H9 (cell line): ENCODE measurements at places on chromosomes 4 and X.

DNA sequence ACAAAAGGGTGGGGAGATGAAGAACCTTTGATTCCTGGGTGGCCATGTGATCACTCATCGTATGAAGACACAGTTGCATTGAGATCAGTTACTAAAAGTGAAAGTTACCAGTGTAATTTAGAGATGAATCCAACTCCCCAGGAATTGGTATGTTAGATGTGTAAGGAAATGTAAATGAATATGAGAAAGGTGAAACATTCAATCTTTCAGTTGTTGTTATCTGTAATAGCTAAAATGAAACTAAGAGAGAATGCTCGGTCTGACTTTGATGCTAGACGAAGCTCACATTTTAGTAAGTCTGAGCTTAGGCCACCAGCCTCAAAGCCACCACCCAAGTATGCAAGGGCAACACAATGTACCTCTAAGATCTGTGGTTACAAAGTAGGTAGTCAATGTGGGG lies 194.3 kb upstream of the POF1B start:
- DNase-seq: no peak

DNA sequence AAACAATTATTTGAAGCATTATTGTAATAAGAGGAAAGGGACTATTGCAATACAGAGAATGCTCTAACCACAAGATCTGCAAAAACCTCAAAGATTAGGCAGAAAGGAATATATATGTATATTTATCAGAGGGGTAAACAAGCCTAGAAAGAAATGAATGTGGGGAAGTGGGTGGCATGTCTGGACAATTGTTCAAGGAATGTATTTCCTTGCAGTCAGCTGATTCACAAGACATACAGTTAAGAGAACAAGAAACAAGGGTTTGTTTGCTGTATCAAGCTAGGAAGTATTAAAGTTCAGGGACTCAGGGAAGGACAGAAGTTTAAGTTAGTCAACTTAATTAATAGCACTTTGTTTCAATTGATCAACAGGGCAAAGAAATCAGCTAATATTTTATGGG lies 514.7 kb downstream of the CENPC start:
- DNase-seq: no peak

- no peak for DNase-seq
These were observed 224.2 kb downstream of the PTTG2 start for GRCh38 chr4:38184404-38184803.

DNA sequence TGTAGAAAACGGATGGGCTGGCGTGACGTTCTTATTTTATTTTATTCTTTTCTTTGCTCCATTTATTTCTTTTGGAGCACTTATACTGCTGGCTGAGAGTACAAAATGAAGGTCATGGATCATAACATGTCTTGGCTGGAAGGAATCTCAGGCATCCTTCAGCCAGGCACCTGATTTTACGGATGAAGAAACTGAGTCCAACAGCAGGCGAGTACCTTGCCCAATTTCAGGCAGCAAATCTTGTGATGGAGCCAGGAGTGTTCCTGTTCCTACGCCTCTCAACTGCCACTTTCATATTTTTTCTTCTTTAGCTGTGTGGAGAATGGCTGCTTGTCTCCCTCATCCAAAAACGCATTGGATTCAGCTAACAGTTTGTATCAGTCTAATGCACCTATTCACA lies 332.1 kb upstream of the IGFBP7 start:
- DNase-seq: no peak

DNA sequence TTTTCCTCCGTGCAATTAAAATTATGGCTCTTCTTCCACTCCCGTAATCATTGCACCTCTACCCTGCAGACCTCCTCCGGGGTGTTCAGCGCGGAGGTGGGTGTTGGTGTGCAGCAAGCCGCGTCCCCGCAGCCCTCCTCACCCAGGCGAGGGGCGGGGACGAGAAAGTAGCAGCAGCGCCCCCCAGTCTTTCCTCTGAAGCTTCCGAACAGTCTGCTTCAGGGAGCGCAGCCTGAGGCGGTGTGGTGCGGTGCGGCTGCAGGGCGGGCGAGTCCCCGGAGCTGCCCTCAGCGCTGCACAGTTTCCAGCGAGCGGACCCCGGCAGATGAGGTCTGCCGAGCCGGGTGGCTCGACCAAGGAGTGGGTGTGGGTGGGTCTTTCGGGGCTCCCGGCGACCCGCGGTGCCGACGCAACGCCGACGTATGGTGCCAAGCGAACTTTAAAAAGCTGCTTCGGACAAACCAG lies at the start of gene FRAS1:
TSS of gene FRAS1 (plus strand) at position 189 of the 465 bp plus-strand sequence. CDS start 687 bp downstream, outside the sequence.
- DNase-seq: peak; percentile 68
